AG04450 (cell line): ENCODE measurements at places on chromosomes 6 and 20.

GRCh38 chr6:35027807-35028206, 113.3 kb downstream of the TCP11 start:
- no peak for DNase-seq

GRCh38 chr20:60102665-60103210, 144.5 kb downstream of the CDH26 start:
- DNase-seq, result no peak

- peak; percentile 57 for DNase-seq
These were observed at the start of gene BCL2L1 for GRCh38 chr20:31722257-31723068. Gene BCL2L1, minus strand, starts transcription at chr20:31722868. Its CDS starts 650 bp downstream, at chr20:31722218.

GRCh38 chr20:51470907-51471411, 71.6 kb downstream of the NFATC2 start:
- DNase-seq, result no peak

DNA sequence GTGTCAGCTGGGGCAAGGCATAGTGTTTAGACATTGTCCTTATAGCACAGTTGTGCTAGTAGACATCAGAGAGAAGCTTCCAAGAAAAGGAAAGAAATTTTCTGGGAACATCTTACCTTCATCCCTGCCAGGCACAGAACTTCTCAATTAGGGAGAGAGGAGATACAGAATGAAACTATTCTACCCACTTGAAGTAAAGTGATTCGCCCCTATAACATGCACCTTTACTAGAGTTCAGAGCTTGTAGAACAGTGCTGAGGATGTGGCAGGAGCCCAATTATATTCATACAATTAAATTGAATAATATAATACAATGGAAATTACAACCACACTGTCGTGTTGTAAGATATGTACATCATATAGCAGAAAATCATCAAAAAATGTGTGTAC, 1063.9 kb upstream of the CITED2 start:
- no peak for DNase-seq

GRCh38 chr20:61628901-61629601, 377.0 kb downstream of the CDH4 start:
- DNase-seq, result no peak

DNA sequence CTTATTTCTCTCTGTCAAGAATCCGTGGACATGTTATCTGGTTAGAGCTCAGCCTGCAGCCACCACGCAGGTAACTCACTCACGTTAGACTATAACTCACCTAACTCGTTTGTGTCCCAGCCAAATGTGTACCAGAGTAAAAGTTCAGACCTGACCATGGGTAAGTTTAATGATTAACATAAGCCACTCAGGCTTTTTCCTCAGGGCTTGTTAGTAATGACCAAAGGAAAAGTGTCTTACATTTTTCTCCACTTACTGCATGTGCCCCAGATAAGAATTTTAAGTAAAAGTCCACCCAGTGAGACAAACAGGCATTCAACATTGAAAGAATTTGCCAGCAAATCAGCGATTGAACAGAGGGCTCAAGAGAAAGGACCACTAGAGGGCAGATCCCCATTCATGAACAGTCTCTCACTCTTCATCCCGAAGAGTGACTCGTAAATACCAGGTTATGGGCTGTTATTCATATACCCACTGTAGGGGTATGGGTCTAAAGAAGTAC, at the start of gene PKHD1:
PKHD1 (minus strand) TSS at position 116 of the 502 bp plus-strand sequence. CDS start 2,680 bp downstream, outside the sequence.
- no peak for DNase-seq

- DNase-seq, result no peak
These were observed 8.3 kb downstream of the ID4 start for GRCh38 chr6:19845266-19846041.

- peak; percentile 55 for DNase-seq
These were observed 51.1 kb downstream of the ARID1B start for GRCh38 chr6:156828280-156828703.

- no peak for DNase-seq
These were observed 24.3 kb upstream of the LSM14B start for GRCh38 chr20:62097881-62098407.
